Chondrocyte (in vitro differentiated cells): ENCODE measurements at places on chromosomes 11 and 22. TPM values are rescaled to one million over a fixed set of nuclear protein-coding genes. Genes with fewer than 3 reads are reported as not detected.

DNA sequence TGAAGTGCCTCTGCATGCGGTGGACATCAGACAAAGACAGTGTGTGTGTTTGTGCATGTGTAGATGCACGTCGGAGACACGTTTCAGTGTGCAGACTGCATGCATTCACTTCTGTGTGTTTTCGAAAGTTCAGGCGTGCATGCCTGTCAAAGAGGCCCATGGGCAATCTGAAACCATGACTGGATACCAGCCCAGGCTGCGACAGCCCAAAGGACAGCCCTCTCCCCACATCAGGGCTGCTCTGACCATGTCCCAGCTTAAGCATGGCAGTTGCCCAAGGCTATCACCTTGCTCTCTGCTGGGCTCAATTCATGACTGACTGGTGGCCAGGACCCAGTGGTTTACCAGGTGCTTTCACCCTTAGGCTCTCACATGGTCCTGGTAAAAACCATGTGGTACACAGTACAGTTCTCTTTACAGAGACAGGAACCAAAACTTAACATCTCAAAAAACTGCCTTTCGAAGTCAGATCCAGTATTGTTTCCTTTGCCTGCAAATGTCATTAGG, 423.7 kb upstream of the CADM1 start:
- H3K4me3 ChIP-seq = no peak overlapping the region
- peaks cover 2% of the 10 kb centered on the region for H3K36me3 ChIP-seq

GRCh38 chr11:67410984-67411784, 4.3 kb upstream of the CARNS1 start:
- peaks cover 1% of the 10 kb centered on the region for H3K36me3 ChIP-seq
- H3K27ac ChIP-seq = no peak overlapping the region
- H3K4me1 ChIP-seq = peaks cover 3% of the 10 kb centered on the region
- DNase-seq = no peak
- H3K27me3 ChIP-seq = peaks cover 11% of the 10 kb centered on the region

GAL3ST3 gene
- 1.1 to 2.0 TPM (median 1.8 TPM) in 3 replicates for total RNA-seq

DNA sequence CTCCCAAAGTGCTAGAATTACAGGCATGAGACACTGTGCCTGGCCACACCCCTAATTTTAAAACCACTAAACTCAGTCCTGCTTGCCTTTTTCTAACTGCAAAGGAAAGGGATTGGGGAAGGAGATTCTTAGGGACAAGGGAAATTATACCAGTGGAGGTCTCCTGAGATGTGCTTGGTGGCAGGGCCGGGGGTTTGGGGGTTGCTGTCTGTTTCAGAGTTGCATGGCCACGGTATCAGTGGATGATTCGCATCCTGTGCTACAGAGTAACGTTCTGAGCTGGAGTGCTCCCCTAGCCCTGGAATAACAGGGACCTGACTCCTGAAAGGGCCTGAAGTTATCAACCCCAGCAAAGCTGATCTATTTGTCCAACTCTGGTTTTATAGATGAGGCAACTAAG, 846 bp upstream of the GPHA2 start:
- H3K4me1 ChIP-seq = peaks cover 6% of the 10 kb centered on the region
- peak; percentile 59 for DNase-seq
- no peak overlapping the region for H3K27ac ChIP-seq

FREY1 gene
- 0.49 to 1.4 TPM (median 0.80 TPM) in 3 replicates for total RNA-seq

KCNQ1 gene
- total RNA-seq = 0.41 TPM in 1 of 3 replicates, not detected in the others

GRCh38 chr11:35815556-35816315, 128.1 kb upstream of the LDLRAD3 start:
- H3K27me3 ChIP-seq = no peaks in the 10 kb centered on the region
- DNase-seq = no peak
- no peak overlapping the region for H3K4me3 ChIP-seq
- H3K4me1 ChIP-seq = peaks cover 6% of the 10 kb centered on the region
- peaks cover 7% of the 10 kb centered on the region for H3K36me3 ChIP-seq
- no peak overlapping the region for H3K27ac ChIP-seq

CFAP300 gene
- total RNA-seq = 2.5 to 3.6 TPM (median 3.0 TPM) in 3 replicates
